ENCODE measurements at places on chromosomes 2 and 18.

GRCh38 chr2:16628314-16628713 lies 37.3 kb downstream of the CYRIA start:
- DNase-seq: no peak

DNA sequence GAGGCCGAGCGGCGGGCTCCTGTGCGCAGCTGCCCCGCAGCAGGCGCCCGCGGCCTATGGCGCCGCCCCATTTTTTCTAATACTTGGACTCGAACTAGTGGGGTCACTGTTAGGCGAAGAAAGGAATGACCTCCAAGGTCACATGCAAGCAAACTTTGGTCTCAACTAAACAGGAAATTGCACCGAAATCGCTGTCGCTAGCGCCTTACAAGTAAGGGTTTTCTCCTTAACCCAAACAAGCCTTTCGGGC lies 339 bp downstream of the ACAA2 start:
- DNase-seq: no peak

- no peak for DNase-seq
These were observed 71.3 kb downstream of the LRPPRC start for GRCh38 chr2:43924463-43924862.

DNA sequence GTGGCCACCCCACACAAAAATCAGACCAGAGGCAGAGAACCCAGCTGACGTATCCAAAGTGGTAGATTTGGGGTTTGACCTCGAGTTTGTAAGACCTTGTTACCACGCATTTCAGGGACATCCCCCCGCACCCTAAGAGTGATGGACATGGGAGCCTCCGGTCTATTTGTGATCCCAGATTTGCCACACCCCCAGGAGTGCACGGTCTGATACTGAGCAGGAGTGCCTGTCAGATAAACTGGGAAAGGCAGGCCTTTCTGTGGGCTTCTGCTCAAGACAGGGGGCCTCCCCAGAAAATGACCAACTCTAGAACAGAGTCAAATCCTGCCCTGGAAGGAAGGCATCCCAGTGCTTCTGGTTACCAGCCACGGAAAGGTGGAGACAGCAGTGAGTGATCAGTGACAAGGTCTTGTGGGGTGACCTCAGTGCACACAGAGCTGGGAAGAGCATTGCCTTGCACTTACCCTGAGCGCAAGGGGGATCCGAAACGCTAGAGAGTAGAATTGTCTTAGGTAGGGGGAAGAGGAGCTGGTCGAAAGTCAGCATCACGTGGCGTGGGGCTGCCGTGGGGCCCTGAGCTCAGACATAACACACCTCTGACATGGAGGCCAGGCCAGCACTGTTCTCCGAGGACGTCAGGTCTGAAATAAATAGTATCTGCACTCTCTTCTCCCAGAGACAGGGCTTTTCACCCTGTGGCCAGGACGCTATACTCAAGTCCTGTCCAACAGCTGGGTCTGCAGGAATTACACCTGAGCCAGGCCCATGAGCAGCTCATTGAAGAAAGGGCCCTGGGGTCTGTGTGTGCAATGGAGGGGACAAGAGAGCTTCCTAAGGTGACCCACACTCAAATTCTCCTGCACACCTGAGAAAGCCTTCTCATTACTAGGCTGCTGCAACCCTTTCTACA lies 242.4 kb upstream of the SALL3 start:
- no peak for DNase-seq

- DNase-seq: no peak
These were observed 17.3 kb downstream of the C2orf42 start for GRCh38 chr2:70173520-70173919.

DNA sequence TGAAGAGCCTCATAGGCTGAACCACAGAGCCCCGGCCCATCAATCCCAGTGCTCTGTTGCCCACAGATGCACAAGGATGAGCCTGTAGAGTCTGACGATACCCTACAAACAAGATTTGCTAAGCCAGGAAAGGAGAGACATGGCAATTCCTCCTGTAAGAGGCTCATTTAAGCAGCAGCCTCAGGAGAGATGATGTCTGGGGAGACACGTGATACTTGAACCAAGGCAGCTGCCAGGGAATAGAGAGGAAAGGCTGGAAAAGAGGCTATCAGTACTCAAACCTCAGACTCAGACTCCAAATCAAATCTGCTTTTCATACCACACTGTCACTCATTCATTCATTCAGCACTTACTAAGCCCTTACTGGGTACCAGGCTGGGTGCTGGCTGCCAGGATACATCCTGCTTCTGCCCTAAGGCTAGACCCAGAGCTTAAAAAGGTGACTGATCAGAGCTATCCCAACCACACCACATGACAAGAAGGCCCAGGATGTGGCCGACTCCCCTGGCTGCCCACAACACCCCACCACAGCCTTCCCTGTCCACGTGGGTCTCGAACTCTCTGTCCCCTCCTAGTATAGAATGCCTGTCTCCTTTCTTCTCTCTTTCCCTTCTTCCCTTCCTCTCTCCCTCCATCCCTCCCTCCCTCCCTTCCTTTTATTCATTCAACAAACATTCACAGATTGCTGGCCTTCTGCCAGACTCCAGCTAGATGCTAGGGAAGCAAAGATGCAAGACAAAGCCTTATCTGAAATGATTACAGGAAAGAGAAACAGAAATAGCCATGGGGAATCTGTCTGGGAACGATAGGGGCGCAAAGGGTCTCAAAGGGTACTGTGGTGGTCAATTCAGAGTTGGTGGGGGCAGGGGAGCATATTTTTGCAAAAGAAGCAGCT lies 23.4 kb upstream of the KCNK3 start:
- no peak for DNase-seq

- no peak for DNase-seq
These were observed 135.9 kb downstream of the ACKR3 start for GRCh38 chr2:236705295-236706105.

DNA sequence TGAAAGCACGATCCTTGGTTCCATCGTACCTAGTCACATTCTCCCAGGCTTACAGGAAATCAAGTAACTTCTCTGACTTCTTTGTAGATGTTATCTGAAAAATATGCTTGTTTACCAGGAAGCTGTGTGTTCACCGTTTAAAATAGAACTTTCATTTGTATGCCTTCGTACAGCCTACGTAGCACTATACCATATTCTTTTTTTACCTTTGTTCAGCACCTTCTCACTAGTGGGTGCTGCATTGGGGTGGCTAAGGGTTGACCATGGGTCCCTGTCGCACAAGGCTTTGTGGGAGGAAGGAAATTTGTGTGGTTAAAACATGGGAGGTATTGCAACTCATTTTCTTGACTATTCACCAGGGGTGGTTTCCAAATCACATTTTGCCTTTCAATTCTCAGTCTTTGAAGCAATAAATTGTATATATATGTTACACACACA lies 16.6 kb downstream of the MALT1 start:
- DNase-seq: no peak

DNA sequence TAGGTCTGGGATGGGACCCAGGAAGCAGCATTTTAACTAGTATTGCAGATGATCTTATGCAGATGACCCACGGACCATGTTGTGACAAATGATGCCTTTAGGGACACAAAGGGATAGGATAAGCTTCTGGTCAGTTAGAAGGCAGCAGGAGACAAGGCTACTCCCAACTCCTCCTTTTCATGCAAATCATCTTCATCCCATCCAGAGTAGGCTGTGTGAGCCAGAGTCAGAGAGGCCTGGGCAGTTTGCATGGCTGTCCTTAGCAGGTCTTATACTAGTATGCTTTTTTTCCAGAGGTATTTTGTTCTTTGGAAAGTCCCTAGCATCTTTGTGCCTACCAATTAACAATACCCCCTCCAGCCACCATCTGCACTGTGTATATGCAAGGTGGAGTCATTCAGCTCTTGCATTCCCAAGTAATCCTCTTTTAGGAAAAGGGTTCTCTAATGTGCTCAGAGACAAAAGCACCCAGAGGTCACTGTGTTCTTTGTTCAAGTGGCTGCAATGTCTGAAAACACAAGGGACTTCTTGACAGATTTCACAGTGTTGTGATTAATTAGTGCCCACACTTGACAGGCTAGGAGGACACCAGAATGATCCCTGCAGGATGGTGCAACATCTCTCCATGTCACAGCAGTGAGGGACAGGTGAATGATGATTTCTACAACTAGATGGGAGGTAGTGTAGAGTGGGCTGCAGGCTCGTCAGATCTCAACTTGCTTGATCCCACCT lies 225.8 kb downstream of the NCKAP5 start:
- no peak for DNase-seq

DNA sequence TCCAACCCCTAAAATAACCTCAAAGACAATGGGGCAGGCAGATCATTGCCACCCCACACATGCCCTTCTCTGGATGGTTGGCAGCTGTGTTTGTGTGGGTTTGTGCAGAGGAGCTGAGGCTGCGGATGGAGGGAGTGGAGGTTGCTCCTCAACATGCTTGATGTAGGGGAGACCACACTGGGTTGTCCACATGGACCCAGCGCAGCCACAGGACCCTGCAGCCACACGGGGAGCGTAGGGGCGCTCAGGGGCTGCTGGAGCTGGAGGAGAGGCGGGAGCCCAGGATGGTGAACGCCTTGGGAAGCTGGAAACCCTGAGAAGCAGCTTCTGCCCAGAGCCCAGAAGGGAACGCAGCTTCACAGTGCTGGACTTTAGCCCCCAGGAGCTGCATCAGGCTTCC lies 56.3 kb upstream of the TMEM18 start:
- DNase-seq: no peak

GRCh38 chr2:191696001-191696400 lies 18.1 kb downstream of the NABP1 start:
- DNase-seq: no peak

GRCh38 chr2:6911721-6912120 lies 5.5 kb upstream of the RNF144A start:
- DNase-seq: no peak

DNA sequence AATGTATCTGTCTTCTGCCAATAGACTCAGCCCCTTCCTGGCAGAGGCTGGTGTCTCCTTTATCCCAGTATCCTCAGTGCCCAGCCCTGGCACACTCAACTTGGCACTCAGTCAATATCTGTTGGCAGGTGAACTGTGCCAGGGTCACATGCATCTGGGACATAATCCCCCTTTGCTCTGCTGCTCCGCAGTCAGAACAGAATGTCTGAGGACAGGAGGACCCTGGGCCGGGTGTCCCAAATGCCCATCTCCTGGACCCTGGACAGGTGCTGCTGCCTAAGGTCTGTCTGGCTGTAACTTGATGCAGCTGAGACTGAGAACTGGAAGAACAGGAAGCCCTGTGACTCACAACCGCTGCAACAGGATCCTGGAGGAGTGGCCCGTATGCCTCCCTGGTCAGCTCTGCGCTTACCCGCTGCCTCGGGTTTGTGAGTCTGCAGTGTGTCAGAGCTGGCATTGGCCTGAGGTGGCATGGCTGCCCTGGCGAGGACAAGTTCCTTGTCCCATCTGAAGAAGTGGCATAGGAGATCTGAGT lies 11.4 kb downstream of the HK2 start:
- DNase-seq: no peak

DNA sequence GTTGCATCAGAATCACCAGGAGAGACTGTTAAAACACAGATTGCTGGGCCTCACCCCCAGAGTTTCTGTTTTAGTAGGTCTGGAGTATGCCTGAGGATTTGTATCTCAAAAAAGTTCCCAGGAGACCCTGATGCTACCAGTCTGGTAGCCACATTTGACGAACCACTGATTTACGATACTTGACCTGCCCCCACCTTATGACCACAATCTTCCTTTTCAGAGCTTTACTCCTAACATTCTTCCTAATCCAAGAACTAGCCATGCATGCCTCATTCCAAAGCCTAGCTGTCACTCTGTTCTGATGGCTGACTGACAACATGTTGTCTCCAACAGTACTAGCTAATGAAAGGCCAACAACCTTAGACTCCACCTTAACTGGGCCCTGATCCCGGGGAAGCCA lies 191.4 kb downstream of the MBD2 start:
- DNase-seq: no peak

DNA sequence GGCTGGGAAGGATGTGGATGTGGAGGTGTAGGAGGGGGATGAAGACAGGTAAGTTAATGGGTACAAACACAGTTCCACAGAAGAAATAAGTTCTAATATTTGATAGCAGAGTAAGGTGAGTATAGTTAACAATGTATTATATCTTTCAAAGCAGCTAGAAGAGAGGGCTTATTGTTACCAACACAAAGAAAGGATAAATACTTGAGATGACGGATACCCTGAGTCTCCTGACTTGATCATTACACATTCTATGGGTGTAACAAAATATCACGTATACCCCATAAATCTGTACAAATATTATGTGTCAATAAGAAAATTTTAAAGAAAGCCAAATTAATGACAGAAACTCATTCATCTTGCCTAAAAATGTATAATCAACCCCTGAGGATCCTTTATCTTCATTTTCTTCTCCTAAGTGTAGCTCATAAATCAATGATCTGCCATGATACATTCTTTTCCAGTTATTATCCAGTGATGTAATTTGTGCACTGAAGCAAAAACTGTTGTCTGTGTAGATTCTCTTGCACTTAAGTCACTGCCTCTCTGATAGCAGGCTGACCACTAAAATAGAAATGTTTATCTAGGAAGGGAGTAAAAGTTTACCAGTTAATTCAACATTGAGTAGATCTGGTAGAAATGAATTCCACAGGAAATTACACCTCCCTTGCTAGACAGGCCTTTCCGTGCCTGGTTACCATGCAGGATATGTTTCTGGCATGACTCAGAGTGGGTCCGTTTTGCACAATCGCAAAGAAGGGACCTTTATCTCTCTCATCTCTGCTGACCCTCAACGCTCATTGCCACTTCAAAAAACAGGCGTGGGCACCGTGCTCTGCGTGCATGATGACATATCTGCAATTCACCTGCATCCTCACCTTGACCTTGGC lies 249.7 kb upstream of the NCKAP5 start:
- no peak for DNase-seq

- DNase-seq: no peak
These were observed 104.7 kb downstream of the KLHL29 start for GRCh38 chr2:23489471-23490322.

DNA sequence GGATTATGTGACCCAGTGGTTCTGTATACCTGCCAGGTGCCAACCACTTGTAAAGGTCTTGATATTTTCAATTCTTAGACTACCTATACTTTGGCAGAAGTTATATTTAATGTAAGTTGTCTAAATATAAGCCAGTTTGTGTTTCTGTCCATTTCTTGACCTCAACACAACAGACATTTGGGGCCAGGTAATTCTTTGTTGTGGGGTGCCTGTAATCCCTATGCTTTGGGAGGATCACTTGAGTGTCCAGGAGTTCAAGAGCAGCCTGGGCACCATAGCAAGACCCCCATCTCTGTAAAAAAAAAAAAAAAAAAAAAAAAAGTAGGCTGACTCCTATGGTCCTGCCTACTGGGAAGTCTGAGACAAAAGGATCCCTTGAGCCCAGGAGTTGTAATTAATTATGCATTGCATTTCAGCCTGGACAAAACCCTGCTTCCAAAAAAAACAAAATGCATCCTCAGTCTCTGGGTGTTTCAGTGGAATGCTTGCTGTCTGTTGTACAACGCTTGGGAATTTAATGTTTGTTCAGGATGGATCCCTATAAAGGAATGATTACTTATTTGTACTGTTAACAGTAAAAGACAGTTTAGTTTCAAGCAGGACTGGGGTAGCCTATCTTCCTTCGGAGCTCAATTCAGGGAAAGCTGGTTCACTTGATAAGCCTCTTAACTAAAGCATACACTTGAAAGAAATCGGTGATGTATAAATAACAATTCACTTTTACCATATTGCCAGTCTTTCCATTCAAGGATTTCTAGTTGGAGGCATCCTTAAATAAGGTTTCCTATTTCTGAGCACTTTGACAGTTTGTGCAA lies 3.4 kb downstream of the RPS27A start:
- DNase-seq: no peak

- no peak for DNase-seq
These were observed at the start of gene CYP27A1 for GRCh38 chr2:218781691-218782527. CYP27A1 (plus strand) TSS chr2:218782147; CDS start chr2:218782183, 36 bp downstream.

Data from SHP77 treated with DMSO at 0.1 percent for 48 hours (cell line).